Stimulated activated CD8-positive, alpha-beta memory T cell treated with anti-CD3 and anti-CD28 coated beads, Interleukin-4, amount 100 ng/mL, for 4 hours (primary cell): ENCODE measurements at places on chromosomes 16 and 17.
A peak's percentile ranks its signal among the peaks of the same experiment; 100 is the strongest.

DNA sequence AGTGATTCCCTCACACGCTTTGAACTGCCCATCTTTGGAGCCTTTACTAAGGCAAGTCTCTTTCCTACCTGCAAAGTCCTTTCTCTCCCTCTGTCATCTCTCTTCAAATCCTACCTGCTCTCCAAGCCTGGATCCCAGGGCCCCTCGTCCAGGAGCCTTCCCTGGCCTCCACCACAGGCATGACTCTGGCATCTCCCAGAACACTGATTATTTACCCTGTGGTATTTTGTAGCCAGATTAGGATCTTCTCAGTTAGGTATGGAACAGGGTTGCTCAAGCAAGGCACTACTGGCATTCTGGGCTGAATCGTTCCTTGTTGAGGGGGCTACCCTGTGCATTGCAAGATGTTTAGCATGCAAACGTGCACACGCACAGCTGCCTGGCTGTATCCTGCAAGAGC, 31.9 kb upstream of the POLR3E start:
- no peak for DNase-seq

GRCh38 chr17:57384219-57384618, 127.9 kb downstream of the MSI2 start:
- DNase-seq = no peak

- DNase-seq = no peak
Measured at GRCh38 chr16:15682105-15682570, 32.1 kb downstream of the NDE1 start.

GRCh38 chr17:49836111-49837030, 11.5 kb downstream of the TAC4 start:
- DNase-seq = no peak

DNA sequence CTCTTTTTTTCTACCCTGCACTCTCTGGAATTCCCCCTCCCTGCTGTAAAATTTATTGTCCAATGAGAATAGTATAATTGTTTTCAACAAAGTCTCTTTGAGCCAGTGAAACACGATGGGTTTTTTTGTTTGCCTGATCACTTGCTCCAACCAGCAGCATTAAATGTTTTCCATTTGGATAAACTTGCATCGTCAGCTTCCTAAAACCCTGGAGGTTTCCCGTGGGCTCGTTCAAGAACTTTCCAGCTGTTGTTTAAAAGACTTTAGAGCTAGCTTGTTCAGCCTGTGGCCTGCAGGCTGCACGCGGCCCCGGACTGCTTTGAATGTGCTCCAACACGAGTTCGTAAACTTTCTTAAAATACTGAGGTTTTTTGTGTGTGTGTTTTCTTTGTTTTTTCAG, 14.9 kb downstream of the NAGPA start:
- no peak for DNase-seq

DNA sequence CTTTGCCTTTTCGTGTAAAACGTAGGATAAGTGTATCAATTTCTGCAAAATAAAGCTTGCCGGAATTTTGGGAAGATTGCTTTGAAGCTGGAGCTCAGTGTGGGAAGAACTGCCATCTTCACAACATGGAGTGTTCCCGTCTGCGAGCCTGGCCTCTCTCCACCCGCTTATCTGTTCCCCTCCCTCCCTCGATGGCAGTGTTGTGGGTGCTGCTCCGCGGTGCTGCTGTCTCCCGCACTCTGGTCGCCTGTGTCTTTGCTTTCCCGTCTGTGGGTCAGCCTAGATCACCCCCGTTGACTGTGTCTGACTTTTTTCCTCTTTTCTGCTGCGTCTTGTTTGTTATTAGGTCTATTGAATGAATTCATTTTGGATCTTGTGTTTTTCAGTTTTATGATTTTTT, 17.0 kb downstream of the ACSF3 start:
- no peak for DNase-seq

DNA sequence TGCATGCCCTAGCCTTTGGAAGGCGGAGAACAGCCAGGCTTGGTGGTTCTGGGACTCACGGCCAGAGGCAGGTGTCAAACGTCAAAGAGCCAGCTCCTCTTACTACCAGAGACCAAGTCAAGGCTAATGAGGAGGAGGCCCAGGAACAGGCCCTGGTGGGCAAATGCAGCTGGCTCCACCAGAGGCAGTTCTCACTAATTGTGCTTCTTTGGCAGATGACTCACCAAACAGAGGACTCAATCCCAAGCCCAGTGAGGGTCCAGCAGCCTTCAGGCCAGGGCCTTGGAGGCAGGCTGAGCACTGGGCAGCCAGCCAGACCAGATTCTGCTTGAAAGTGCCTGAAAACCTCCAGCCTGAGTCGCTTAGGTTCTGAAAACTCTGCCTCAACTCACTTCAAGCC, 336.5 kb upstream of the CDH5 start:
- no peak for DNase-seq

DNA sequence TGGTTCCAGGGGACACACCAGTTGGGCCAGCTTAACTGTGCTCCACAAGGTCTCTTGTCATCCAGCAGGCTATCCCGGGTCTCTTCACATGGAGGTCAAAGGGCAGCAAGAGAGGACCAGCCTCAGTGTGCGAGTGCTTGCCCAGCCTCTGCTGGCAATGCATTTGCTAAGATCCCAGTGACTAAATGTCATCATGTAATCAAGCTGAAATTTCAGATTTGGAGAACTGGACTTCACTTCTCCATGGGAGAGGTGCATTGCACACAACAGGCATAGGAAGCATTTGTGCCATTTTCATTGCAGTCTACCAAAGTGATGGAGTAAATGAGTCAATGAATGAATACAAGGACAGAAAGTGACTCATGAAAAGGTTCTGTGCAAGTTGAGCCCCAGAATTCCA, 51.2 kb upstream of the KDM8 start:
- DNase-seq = no peak

DNA sequence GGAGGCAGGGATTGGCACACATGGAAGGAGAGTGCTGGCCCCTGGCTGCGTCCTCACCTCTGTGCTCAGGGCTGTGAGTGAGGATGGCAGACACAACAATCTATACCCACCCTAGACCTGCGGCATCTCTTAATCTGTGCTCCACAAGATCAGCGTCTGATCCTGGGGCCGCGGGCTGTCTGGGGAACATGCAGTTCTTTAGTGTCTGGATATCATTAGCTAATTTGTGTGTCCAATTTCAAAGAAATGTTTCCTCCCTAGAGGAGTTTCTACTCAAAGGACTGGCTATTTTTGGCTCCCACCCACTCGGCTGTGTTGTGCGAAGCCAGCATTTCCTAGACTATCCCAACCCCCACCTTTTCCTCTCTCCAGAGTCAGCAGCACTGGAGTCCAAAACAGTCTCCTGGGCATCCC, 93.8 kb downstream of the GRIN2A start:
- no peak for DNase-seq

GRCh38 chr16:47731252-47731651, 270.1 kb downstream of the PHKB start:
- DNase-seq = no peak

- no peak for DNase-seq
Measured at GRCh38 chr17:75468779-75469373, 12.4 kb downstream of the TMEM94 start.

- no peak for DNase-seq
Measured at GRCh38 chr17:43584666-43585102, 38.5 kb upstream of the ETV4 start.

- DNase-seq = no peak
Measured at GRCh38 chr17:16456742-16457316, 35.2 kb downstream of the LRRC75A start.

- DNase-seq = peak; percentile 55
Measured at GRCh38 chr17:7436556-7437368, 1.5 kb downstream of the TMEM102 start.
